ENCODE measurements at places on chromosomes 2 and 18.

DNA sequence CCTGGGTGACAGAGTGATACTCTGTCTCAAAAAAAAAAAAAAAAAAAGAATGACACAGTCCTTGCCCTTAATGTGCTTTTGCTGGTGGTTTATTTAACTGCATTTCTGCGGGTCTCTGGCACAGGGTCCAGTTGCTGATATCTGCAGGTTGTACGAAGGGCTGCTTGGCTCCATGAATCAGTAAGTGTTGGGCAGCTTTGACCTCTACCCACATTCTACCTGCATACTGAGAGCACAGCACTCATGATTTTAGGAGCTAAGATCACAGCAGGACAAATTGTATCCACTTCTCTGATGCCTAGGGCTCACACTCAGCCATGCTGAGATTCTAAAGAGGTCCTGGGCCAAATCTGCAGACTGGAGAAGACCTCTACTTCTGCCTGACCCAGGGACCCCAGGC is 119.4 kb upstream of the MYCN start:
- no peak for DNase-seq

GRCh38 chr18:25349926-25350487 is 2.0 kb downstream of the ZNF521 start:
- DNase-seq: no peak

GRCh38 chr2:223269386-223269785 is 217.4 kb downstream of the KCNE4 start:
- DNase-seq: no peak

DNA sequence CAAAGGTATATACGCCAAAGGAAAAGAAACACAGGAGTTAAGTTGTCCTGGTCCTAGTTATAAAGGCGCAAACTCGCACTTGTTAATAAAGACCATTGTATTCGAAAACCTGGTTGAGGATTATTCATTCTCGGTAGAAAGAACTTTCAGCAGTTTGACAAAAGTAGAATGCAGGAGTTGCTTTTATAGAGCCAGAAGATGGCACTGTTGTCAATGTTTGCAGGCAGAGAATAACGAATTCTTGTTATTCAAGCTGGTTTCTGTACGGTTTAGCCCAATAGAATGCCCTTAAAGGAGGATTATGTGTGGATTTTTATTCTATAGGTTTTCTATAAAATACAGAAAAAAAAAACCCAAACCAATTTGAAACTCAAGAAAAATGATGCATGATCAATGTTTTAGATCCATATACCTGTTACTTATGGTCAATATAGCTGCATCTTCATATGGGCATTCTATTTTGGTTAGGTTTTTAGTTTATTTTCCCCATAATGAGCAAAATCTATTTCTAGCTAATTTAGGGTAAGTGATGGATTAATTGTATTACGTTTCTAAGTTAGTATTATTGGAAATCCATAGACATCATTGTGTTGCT is 510.3 kb downstream of the PLCL1 start:
- DNase-seq: no peak

GRCh38 chr18:73841661-73842060 is 306.0 kb downstream of the FBXO15 start:
- no peak for DNase-seq

- no peak for DNase-seq
Measured at GRCh38 chr2:102144128-102144527, 1.6 kb downstream of the IL1R1 start.

DNA sequence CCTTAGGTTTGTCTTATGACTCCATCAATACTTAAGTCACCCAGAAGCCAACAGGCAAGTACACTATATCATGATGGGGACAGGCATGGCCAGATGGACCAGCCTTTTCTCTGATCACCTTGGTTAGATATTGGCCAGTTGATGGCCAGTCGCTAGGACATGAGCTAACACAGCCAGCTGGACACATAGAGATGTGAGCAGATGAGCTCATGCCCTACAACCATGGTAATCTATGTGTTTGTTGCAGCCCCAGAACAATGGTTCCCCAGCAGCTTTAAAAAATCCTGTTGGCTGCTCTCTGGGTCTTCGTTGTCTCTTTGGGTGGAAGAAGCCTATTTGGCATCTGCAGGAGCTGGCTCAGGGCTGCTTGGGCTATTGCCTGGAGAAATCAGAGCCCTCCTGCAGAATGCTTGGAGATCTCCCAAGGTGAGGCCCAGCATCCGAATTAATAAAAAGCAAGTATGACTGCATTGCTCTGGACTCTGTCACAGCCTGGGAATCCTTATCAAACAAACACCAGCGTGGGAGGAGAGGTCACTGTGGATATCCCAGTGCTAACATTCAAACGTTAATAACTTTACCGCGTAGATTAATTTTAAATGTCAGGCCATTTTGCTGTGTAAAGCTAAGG is 62.3 kb upstream of the KLHL29 start:
- no peak for DNase-seq

GRCh38 chr18:5466256-5466655 is 77.5 kb downstream of the EPB41L3 start:
- no peak for DNase-seq

GRCh38 chr2:58913082-58913726 is 672.1 kb upstream of the FANCL start:
- no peak for DNase-seq

DNA sequence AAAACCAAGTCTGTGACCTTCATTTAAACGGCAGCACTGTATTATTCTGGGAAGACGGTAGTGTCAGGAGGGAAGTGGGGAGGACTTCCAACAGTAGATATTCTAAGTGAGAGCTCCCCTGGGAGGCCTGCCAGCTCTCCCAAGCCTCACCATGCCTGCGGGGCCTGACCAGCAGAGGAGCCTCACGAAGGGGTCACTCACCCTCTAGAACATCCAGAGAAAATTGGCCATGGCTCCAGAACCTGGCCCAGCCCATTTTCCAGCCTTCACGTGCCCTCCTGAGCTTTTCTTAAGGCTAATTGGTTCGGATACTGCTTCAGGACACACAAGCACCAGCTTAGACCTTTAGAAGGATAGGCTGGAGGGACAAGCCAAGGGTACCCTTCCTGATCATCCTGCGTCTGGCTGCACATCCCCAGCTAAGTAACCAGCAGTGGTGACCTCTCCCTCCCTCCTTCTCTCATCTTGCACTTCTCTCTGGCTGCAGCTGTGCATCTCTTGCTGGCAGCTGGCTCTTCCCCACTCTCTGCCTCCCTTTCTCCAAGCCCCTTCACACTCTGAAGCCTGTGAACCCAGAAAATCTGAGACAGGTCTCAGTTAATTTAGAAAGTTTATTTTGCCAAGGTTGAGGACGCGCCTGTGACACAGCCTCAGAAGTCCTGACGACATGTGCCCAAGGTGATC is 120.1 kb upstream of the PKDCC start:
- DNase-seq: no peak

DNA sequence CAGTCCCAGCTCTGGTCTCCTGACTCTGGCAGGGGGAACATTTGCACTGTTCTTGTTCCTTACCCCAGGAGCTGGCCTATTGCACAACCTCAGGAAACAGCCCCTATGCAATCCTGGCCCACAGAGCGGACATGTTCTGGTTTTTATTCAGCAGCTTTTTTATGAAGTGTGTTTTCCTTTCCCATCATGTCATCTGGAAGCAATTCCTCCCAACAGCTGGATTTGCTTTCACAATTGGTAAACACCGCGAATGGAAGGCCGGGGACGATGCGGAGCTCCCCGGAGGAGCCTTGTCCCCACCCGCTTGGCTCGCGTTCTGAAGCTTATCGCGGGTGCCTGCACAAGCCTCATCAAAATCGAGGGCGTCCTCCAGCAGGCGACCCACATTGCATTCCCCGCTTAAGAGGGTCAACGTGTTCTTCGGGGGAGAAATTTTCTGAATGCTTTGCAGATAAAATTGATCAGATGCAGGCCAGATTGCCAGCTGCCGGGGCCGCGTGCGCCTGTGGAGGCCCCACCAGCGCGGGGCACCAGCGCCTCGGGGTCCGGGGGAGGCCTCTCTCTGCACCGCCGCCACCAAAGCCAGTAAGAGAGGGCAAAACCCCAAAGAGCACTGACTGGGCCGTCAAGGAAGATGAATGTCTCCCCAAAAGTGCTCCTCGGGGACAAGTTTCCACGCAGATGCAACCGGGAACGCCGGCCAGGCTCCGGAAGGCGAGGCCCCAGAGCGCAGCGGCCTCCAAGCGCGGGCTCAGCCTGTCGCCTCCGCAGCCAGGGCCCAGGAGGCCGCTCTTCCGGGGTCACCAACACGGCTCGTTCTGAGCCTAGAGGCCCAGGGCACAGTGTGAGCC is 60.3 kb upstream of the SP3 start:
- DNase-seq: no peak

DNA sequence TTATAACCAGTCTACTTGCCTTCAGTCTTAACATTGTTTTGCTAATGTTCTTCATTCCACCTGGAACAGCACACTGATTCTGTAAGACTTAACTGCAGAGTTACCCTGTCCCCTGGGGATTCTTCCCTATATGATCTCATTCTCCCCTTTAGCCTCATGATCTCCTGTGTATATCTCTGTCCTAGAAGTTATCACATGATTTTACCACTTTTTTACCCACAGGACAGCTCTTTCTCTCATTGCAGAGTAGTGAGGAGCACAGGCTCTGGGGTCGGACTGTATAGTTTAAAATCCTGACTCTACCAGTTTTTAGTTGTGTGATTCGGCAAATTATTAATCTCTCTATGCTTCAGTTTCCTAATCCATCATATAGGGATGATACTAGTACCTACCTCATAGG is 14.2 kb upstream of the EXOC6B start:
- DNase-seq: no peak

GRCh38 chr2:99600981-99601651 is 111.3 kb upstream of the REV1 start:
- no peak for DNase-seq

- no peak for DNase-seq
Measured at GRCh38 chr18:54130631-54131030, 93.8 kb downstream of the MBD2 start.

DNA sequence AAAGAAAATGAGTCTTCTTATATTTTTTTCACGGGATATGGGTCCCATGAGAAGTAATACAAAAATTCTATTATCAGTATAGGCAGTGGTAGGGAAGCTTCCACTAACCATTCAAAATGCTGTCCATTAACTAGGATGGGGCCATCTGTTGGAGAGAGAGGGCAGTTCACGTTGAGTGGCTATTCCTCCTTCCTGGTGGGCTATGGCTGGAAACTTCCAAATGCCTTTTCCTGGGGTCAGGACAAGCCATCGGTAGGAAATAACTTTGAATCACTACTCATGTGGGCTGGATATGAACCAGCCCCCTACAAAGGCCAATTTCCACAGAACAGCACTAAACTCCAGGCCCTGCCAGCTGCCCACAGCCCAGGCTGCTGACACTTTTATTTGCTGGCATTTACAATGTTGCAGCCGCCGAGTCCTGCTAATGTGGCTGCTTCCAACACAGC is 156.1 kb upstream of the HNRNPA3 start:
- DNase-seq: no peak

GRCh38 chr2:222794585-222795449 is 66.0 kb upstream of the ACSL3 start:
- no peak for DNase-seq

DNA sequence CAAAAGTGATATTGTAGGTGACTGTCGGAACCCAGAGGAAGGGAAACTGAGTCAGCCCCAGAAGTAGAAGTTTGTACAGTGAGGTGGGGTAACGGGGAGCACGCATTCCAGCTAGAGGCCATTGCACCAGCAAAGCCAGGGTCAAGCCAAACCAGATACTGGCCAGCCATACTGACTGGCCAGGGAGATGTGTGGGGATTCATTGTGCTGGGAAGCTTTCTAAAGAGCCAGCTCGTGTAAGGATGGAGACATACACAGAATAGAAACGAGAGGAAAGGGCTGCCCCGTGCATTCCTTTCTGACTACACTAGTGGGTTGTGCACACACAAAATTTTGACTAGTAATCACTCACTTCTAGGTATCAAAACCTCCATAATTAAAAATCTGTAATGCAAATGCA is 175.3 kb upstream of the PID1 start:
- no peak for DNase-seq

DNA sequence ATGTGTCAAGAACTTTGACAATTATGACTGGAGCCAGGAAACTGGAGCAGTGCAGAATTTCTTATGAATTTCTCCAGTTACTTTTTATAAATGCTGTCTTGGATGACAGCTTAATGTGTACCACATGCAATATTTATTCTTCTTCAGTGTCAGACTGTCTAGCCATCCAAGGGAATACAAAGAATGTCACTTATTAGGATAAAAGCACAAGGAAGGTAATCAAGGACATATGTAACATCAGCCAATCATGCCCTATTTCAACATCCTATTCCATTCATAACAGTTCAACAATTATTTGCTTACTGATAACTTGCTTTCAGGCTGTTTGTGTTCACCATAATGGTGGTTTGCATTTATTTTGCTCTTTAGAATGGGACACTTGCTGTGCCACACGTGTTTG is 139.8 kb downstream of the OLA1 start:
- no peak for DNase-seq

- no peak for DNase-seq
Measured at GRCh38 chr2:178275600-178275999, 81.3 kb downstream of the OSBPL6 start.

Data from effector CD4-positive, alpha-beta T cell (primary cell).